ENCODE measurements at places on chromosomes 4 and X.

GRCh38 chr4:40423735-40424134 lies 88.6 kb downstream of the CHRNA9 start:
- DNase-seq, result no peak

DNA sequence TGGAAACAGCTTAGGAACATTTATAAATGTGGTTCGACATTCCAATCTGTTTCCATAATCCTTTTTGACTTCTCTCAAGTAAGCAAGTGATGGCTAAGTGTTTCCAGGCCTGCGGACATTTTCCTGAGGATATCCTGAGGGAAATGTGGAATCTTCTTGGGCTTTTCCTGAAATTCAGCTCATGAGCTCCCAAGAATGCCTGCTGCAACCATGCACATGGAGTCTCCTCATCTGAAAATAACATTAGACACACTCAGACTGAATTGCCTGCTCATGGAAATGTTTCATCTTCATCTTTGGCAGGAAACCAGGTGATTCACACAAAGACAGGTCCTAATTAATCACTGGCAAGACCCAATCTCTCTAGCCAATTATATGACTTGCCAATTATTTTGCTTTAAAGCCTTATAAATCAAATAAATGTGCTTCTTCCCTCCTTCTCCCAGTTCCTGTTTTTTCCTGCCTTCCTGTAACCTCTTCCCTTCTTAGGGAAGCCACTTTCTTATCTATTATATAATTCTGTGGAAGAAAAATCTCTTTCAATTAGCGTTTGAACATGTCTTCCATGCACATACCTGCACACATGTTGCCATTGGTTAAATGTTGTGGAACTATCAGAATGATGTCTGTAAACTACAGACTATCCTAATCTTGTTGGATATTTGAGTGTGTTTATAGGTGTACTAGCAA lies 104.6 kb upstream of the MXRA5 start:
- DNase-seq, result no peak

GRCh38 chr4:140718241-140718952 lies 37.8 kb downstream of the TBC1D9 start:
- DNase-seq, result no peak

- no peak for DNase-seq
Measured at GRCh38 chrX:133415276-133416105, at the start of gene GPC4. TSS of gene GPC4 (minus strand) at chrX:133415489. CDS start at chrX:133414965, 524 bp downstream.

- no peak for DNase-seq
Measured at GRCh38 chr4:45477311-45477733, 646.5 kb downstream of the GABRG1 start.

DNA sequence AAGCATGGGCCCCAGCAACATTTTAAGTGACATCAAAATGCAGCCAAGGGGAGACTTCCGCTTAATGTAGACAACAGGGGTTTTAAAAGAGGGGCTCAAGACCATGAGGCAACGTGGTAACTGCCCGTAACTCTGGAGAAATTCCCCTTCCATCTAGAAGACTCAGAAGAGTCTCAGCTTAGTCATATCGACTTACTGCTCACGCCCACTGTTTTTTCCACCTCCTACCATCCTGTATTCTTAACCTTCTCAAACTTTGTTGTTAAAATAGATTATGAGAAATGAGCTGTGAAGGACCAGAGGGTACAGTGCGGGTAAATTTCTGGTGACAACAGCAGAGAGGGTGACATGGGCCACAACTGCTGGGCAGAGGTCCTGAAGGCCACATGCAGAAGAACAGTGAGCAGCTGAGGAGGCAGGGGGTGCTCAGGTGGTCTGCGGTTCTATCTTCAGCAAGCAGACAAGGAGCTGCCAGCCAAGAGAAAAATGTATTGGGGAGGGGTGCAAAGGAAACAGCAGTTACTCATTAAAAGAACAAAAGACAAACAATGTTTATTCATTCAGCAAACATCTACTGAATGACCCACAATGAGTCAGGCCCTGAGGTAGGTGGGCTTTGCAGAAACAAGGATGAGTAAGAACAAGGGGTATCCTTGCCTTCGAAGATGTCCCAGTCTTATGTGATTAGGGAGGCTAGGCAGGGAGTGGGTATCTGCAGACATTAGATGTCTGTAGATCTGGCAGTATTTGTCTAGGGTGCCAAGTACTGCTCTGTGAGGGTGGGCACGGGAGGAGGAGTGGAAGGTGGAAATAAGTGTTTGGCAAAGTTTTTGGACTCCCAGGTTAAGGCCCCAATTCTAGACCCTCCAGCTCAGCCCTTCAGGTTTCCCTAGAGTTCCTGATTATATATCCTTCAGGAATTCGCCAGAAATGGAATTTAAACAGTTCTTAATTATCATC lies 175.3 kb downstream of the TSPAN5 start:
- DNase-seq, result no peak

DNA sequence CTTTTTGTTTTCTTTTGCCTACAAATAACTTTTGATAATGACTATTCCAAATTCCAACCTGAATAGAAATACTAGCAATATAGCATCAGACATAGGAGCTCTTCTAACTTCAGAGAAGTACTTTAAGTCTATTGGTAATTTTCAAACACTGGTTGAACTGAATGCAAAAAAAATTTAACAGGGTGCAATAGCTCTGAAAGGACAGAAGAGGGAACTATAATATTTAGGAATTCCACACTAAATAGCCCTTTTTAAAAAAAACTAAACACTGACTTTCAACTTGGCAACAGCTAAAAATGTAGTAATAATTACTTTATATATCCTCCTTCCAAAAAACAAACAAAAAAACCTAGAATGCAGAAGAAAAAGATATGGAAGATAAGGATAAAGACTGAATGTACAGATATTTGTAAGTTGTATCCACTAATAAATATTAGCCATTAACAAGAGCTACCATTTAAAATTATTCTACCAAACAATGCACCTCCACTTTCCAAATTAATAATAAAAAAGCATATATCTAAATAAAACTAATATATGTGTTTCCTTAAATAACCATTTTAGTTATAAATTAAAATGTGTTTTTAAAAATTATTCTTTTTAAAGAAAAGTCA lies 81.4 kb downstream of the FBXW7 start:
- no peak for DNase-seq

GRCh38 chrX:9903146-9903545 lies 64.0 kb upstream of the CLDN34 start:
- DNase-seq, result no peak

DNA sequence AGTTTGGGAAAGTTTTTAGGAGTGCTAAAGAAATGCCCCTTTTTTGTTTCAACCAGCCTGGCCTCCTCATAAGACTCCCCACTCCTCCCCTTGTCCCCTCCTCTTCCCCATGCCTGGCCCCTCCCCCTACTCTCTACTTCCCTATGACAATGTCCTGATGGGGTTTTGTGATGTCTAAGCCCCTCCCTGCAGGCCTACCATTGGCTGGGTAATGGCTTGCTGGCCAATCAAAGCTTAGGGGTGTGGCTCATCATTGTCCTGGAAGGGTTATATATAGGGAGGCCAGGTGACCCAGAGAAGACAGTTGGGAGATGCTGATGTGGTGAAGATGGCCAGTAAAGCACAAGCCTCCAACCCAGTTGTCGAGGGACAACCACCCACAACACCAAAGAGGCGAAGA lies 48.2 kb upstream of the PASD1 start:
- DNase-seq, result no peak

DNA sequence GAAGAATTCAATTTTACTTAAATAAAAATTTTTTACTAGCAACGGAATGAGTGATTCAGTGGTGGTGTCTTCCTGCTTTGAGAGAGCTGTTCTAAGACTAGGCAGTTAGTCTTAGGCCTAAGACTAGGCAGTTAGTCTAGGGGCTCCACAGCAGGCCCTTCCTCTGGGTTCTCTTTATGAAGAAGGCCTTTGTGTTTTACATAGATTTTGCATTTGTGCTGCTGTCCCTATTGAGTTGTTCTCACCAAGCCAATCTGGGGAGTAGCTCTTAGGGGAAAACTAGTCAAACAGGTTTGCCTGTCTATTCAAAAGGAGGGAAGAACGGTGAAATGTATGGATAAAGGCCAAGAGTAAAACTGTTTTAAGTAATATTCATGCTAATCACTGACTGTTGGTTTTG lies 7.6 kb downstream of the UGT8 start:
- DNase-seq, result no peak

DNA sequence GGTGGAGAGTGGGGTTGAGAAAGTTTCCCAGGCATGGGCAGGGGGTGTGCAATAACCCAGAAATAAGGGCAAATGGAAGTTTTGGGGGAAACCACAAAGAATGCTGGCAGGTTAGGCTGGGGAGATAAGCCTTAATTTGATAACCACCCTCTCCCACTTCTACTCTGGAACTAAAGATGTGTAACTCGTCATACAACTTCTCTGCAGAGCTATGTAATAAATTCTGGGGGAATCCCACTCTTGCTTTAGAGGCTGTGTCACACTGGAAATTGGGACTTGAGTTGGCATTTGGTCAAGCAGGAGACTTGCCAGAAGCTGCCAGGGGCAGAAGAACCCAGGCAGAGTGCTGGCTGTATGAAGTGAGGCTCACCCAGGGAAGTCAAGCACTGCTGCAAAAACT lies 170.9 kb upstream of the CPEB2 start:
- DNase-seq, result no peak

GRCh38 chr4:167885872-167886271 lies 206.5 kb upstream of the ANXA10 start:
- no peak for DNase-seq

DNA sequence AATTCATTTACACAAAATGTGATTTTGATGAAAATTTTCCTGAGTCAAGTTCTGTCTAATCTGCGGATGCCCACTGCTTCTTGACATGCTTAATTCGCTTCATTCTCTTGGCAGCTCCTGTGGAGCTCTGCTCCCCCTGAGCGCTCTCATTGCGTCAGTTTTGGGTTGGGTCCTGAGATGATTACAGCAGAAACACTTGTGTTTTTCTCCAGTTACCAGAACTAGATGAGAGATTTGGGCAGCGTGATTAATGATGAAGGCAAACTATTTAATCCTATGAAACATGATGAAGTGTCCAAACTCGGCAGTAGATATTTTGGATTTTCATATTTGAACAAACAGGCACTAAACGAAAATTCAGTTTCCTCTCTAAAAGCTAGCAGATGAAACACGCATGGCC lies 4.2 kb upstream of the CXCL1 start:
- no peak for DNase-seq

- DNase-seq, result no peak
Measured at GRCh38 chrX:133544115-133544514, 128.8 kb upstream of the GPC4 start.

- DNase-seq, result no peak
Measured at GRCh38 chrX:112636288-112636687, 43.5 kb downstream of the LHFPL1 start.

DNA sequence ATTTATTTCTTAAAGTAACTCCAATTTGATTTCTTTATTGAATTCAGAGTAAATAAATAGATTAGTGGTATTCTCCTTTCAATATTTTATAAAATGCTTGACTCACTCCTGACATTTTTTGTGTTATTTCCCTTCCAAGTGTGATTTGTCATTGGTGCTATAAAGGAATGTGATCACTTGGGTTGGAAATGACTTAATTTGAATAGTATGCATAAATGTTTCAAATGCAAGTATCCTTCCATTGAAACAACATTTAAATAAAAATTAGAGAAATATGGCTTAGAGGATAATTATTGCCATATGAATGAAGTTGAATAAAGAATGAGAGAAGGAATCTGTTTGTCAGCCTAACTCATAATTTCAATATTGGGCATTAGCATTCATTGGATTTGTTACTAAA lies 182.7 kb downstream of the PABPC4L start:
- no peak for DNase-seq

DNA sequence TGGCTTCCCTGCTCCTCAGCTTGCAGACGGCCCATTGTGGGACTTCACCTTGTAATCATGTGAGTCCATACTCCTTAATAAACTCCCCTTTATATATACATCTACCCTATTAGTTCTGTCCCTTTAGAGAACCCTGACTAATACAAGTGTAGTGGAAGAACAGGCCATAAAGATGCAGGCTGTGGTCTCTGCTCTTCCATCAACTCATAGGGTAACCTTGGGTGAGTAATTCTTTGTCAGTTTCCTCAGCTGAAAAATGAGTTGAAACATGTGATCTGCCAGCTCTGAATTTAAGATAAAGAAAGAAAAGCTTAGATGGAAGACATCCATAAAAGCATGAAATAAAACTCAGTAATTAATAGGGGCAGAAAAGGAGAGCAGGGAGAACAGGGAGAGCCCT lies 103.6 kb downstream of the ENOX2 start:
- no peak for DNase-seq

GRCh38 chrX:108590496-108590895 lies 145.9 kb downstream of the IRS4 start:
- no peak for DNase-seq

GRCh38 chr4:8316911-8317351 lies 47.4 kb downstream of the HTRA3 start:
- DNase-seq, result no peak

- DNase-seq, result no peak
Measured at GRCh38 chr4:82551734-82552133, 10.1 kb downstream of the TMEM150C start.

DNA sequence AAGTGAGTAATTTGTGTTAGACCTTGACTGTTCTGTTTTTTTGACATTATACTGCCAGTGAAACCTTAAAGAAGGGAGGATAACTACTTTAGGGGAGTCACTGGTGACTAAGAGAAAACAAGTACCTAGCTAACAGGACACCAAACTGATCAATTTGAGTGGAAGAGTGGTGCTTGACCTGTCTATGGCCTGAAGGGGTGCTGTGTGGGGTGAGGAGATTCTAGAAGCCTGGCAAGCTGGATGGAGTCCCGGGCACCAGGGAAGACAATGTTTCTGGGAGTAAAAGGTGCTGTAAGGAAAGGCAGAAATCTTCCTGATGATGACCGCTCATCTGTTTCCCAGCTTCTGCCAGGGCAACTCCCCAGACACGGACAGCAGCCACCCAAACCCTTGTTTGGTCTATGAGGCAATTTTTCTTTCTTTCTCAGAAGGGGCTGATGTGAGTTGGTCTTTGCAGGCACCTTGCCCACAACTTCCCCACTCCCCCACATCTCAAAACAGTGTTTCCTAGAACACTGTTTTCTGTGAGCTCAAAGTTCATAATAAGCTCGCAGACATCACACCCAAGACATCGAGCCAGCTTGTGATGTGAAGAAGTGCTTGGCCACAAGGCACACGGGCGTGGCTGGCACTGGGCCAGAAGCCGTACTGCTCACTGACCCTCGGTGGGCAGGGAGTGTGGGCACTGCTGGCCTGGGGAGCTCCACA lies 4.6 kb downstream of the TXK start:
- DNase-seq, result no peak

DNA sequence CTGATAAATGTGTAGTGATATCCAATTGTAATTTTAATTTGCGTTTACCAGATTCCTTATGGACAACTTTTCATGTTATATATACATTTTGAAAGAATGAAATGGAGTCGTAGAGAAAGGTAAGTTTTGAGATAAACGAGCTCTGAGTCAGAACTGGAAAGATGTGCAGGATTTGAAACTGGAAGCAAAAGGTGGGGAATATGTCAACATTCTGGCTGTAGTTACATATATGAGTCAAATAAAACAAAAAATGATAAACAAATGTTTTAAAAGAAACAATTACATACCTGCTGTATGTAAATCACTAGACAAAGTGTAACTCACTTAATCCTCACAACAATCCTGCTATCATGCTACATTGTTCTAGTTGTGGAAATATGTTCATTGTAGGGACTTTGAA lies 84.0 kb downstream of the LPAR4 start:
- no peak for DNase-seq
